AG09319 (cell line): ENCODE measurements at places on chromosomes 11 and 22.

DNA sequence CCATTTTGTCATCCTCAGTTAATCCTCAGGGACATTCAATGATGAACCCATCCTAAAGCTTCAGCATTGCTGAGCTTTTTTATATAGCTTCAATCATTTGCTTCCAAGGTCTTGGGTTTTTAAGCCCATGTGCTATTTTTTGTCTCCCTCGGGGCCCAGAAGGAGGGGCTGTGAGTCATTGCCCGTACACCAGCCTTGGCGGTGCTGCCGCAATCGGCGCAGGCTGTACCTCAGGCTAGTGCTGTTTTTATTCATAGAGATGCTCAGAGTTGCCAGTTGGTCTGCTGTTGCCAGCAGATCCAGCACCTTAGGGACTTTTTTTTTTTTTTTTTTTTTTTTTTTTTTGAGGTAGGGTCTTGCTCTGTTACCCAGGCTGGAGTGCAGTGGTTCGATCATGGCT is 35.5 kb downstream of the ACO2 start:
- DNase-seq, result no peak

DNA sequence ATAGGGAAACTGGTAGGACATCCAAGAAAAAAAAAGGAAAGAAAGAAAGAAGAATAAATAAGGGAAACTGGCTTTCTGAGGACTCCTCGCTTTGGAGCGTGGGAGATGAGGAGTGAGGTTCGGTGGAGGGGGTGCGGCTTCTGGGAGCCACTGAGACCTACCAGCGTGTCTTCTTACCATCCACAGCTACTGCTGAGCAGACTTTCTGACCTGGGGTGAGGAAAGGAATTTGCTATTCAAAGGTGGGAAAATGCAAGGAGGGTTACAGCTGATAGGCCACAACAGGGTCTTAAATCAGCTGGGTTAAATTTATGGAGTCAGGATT is 488 bp upstream of the SELENOM start:
- no peak for DNase-seq

GRCh38 chr11:123429913-123430720 is at the start of gene GRAMD1B:
TSS of gene GRAMD1B (plus strand) at chr11:123430269. CDS start at chr11:123430793, 524 bp downstream.
- peak; percentile 41 for DNase-seq

GRCh38 chr11:88353835-88354496 is 16.4 kb upstream of the CTSC start:
- DNase-seq, result no peak

DNA sequence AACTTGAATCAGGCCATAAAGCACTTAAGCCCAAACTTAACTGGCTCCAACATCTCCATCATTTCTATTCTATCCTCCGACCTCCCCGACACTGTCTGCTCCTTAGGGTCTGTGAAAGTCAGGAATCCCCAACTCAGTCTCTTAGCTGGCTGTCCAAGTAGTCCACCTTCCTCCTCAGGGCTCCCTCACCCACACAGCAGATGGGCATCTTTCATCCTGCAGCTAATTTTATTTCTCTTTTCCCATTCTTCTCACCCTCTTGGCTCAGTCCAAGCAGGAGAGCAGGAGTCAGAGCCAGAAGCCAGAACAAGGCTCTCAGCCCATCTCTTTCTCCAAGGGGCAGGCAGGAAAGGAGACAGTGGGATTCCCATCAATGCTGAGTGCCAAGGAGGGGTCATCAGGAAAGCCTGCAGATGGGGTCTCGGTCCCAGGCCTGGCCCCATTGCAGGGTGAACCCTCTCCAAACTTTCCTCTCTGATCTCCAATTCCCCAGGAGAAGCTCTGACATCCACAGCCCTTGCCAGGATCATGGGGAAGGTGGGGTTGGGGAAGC is 40.4 kb upstream of the JAM3 start:
- DNase-seq, result no peak

DNA sequence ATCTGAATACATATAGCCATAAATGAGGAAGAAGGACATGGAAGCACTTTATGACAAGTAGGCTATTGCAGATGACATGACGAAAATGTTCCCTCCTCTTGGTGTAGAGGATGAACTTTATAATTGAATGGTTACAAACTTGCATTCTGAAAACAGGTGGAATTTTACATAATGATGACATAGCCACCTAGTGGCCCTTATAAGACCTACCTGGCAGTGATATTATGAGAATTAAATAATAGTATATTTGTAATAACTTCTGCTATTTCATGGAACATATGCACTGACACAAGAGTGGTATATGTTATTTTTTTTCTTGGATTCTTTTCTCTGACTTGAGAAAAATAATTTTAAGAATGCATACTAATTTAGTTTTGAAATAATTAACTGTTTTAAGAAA is 22.9 kb downstream of the TRIM22 start:
- DNase-seq, result no peak

DNA sequence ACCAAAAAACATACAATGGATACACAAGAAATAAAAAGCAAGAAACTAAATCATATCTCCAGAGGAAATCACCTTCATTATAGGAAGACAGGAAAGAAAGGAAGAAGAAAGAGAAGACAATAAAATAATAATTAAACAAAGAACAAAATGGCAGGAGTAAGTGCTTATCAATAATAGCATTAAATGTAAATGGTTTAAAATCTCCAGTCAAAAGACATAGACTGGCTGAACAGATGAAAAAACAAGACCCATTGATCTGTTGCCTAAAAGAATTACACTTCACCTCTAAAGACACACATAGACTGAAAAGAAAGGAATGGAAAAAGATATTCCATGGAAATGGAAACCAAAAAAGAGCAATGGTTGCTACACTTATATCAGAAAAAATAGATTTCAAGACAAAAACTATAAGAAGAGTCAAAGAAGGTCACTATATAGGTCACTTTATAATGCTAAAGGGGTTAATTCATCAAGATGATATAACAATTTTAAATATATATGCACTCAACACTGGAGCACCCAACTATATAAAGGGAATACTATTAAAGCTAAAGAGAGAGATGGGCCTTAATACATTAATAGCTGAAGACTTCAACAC is 118.4 kb upstream of the SESN3 start:
- DNase-seq, result no peak

GRCh38 chr11:128868841-128869671 is 2.0 kb upstream of the KCNJ1 start:
- no peak for DNase-seq

DNA sequence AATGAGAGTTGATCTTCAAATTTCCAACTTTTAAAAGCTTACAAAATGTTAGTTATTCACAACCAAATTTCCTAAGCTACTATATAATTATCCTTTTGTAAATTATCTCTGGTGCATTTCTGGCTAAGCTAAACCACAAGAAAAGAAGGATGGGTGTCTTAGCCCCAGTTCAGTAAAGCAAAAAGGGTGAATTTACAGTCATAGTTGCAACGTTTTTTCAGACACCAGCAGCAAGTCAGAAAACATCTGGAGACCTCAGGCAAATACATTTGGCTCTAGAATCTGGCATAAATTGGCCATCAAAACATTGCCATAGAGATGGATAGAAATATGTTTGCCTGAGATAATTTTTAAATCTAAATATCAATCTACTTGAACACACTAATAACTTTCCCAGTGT is 257.0 kb downstream of the GUCY1A2 start:
- no peak for DNase-seq

DNA sequence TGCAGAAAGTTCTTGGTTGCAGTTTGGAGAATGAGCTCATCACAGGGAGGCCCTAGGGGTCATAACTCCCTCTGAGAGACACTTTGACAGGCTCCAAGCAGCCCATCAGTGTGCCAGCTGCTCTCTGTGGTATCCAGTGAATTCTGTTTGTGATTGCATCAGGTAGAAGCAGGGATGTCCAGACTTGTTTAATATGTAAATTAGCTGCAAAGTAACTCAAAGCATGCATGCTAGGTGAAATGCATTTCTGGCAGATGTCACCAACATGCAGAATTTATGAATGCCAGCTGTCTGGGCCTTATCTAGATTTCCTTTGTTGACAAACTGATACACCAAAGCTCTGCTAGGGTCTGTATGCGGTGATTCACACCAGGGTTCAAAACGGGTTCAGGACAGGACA is 123.6 kb upstream of the MTNR1B start:
- DNase-seq, result no peak

- DNase-seq, result no peak
Observed at GRCh38 chr22:19497245-19497644, 17.5 kb downstream of the CDC45 start.

- DNase-seq, result no peak
Observed at GRCh38 chr11:32430568-32431381, 4.6 kb downstream of the WT1 start.

DNA sequence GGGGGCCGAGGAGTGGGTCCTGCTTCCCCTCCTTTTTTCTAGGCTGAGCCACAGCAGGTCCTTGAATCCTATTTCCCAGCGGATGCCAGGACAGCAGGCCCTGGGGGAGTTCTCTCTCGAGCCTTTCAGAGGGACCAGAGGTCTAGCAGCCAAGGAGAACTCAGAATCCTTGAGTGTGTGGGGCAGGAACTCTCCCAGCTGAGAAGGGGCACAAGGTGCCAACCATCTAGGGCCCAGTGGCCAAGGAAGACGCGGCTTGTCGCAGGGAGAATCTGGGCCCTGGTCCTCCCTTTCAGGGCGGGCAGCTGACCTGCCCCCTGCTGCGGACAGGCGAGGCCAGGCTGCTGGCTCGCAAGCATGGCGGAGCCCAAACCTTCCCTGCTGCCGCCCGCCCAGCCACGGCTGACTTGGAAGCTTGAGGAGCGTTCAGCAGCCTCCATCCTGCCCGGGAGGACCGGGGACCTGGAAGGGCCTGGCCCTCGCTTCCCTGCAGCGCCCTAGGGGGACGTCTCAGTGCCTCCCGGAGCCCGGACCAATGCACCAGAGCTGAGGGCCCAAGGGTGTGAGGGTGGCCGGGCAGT is 972 bp upstream of the TSSC4 start:
- DNase-seq, result no peak

GRCh38 chr11:17702876-17703275 is 16.5 kb upstream of the MYOD1 start:
- DNase-seq, result no peak

DNA sequence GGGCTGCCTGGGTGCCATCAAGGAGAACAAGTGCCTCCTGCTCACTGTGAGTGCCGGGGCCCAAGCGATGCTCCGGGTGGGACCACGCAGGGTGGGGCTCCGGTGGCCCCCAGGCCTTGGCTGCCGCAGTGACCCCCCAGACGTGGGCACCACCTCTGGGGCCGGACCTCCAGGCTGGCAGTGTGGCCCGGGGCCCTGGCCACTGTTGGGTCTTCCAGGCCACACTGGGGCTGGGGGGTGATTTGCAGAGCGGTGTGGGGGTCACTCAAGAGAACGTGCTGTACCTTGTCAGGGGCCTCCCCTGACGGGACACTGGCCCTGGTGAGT is 20.0 kb downstream of the TSPAN4 start:
- no peak for DNase-seq

DNA sequence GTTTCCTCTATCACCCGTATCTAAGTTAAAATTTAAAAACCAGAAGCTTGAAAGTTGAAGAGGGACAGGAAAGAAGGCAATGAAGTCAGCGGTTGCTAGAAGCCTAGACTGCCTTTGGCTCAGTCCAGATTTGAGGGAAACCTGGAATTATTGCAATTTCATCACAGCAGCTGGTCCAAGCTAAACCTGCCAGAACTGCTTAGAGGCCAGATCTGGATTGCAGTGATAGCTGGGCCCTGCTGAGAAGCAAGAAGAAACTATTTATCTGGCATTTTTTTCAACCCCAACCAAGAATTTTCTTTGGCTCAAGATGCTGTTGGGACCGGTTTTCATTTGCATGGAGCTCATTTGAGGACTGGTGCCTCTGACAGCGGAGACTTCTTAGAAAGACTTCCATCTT is 121.5 kb upstream of the TEAD1 start:
- DNase-seq, result peak; percentile 91

DNA sequence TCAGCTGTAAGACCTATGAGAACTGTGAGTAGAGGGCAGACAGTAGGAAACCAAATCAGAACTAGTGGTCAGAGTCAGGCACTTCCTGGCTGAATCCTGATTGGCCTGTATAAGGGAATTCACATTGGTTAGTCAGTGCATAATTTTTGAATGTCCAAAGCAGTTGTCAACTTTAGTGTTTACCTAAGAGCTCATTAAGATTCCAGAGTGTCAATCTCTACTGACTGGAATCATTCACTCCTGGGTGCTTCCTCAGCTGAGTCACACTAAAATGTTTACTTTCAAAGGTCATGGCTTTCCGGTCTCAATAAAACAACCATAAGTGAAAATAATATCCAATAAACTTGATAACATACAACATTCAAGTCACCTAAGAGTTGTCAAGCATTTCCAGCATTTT is 306.1 kb downstream of the C11orf87 start:
- no peak for DNase-seq

GRCh38 chr22:49617866-49618676 is 209.6 kb downstream of the BRD1 start:
- no peak for DNase-seq

GRCh38 chr11:118438314-118438931 is 2.1 kb downstream of the KMT2A start:
- DNase-seq, result peak; percentile 47

DNA sequence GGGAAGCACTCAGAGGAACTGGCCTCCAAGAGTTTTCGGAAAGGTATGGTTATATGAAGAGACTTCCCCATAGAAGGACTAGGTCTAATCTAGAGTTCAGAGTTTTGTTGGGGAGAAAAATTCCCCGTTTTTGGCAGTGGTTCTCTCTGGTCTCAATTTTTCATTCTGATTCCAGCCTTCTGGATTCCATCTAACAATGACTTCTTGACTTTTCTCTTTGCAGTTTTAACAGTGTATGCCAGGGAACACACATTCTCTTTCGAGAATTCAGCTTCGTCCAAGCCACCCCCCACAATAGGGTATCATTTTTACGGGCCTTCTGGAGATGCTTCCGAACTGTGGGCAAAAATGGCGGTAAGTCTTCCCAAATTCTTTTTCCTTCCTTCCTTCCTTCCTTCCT is 115.6 kb downstream of the CSTPP1 start:
- DNase-seq, result no peak
